ENCODE measurements at places on chromosomes 6 and 20. TPM values are rescaled to one million over a fixed set of nuclear protein-coding genes. Genes with fewer than 3 reads are reported as not detected.

FAM83B gene
- not detected for total RNA-seq

DNA sequence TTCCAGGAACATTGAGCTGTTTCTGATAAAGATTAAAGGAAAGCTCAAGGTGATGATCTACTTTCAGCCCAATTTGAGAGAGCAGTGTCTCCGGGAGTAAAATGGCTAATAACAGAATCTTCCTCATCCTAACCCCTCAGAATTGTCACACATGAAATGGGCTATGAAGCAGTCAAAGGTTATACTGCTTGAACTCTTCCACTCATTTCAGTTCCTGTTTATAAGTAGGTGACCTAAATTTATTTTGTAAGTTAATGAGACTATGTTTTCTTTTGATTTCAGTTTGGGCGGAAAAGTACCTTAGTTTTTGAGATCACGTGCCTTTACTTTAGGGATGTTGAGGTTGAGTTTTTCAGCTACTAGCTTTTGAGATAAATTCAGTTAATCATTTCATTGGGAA lies 47.2 kb downstream of the QKI start:
- DNase-seq, result no peak

GRCh38 chr6:25057111-25057905 lies 121.5 kb upstream of the RIPOR2 start:
- DNase-seq, result no peak

GRCh38 chr6:152680879-152681517 lies 16.7 kb upstream of the MYCT1 start:
- DNase-seq, result no peak

DNA sequence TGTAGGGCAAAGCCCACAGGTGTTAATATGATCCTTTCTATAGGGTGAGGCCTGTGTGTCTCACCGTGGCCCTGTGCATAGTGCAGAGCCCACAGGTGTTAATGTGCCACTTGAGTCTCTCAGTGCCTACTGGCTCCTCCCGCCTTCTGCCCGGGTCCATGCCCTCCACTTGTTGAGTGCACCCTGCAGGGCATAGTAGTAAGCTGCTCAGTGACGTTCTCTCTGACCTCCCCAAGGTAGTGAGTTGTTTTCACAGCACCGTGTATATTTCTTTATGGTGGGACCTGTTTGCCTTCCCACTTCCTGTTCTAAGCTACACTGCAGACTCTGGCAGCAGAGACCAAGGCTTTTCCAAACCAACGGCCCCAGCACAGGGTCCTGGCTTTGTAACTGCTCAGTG lies 64.5 kb upstream of the SLC22A1 start:
- no peak for DNase-seq

- no peak for DNase-seq
Measured at GRCh38 chr6:46935687-46936086, 13.9 kb upstream of the ADGRF5 start.

- no peak for DNase-seq
Measured at GRCh38 chr6:1482381-1483166, 93.2 kb downstream of the FOXF2 start.

DNA sequence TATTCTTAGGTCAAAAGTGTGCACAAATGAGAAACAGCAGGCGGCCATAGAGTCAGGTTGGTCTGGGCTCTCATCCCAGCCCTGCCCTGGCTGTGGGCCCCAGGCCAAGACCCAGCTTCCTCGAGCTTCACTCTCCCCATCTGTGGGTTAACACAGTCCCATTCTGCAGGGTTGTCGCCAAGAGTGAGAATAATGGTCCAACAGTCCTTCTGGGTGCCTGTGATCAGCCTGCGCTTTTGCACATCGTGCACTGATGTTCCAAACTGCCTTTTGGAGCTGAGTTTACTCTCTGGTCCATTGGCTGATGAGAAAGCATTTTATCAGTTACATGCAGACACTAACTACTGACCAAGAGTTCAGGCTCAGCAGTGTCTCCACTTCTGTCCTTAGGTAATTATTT lies 82.6 kb downstream of the INSM1 start:
- DNase-seq, result peak; percentile 53

ZNF334 gene
- 0.30 TPM for total RNA-seq

MCHR2 gene
- total RNA-seq, result not detected

GRCh38 chr6:130517444-130517931 lies 151.7 kb downstream of the TMEM200A start:
- no peak for DNase-seq

DLK2 gene
- total RNA-seq, result 1.5 TPM

SLCO4A1 gene
- 23.0 TPM for total RNA-seq

KIAA1755 gene
- total RNA-seq, result 1.2 TPM

GRCh38 chr20:37276494-37277252 lies 12.8 kb upstream of the MANBAL start:
- peak; percentile 71 for DNase-seq

GRCh38 chr6:97423190-97423589 lies 140.2 kb upstream of the MMS22L start:
- no peak for DNase-seq

GRCh38 chr6:167112421-167112820 lies 10.5 kb upstream of the CCR6 start:
- no peak for DNase-seq

ATAT1 gene
- total RNA-seq, result 0.16 TPM

GRCh38 chr20:48463916-48464315 lies 363.9 kb downstream of the PREX1 start:
- peak; percentile 68 for DNase-seq

GRCh38 chr20:37415118-37416085 lies 69.5 kb downstream of the SRC start:
- DNase-seq, result no peak

DNA sequence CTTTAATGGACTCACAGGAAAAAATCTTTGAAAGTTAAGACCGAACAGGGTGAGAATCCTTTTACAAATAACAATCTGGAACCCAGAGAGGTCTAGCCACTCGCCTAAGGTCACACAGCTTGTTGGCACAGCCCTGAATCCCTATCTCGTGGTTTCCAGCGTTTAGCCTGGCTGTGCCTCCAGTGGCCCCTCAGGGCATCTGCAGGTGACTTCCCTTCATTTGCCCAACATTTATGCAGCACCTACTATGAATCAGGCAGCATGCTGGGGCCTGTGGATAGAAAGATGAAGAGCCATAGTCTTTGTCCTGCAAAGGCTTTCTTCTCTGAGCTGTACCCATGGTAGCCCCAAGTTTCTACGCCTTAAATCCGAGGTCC lies 2.6 kb upstream of the NR2E1 start:
- DNase-seq, result no peak

GRCh38 chr6:164916087-164916486 lies 393.3 kb downstream of the C6orf118 start:
- DNase-seq, result no peak

GRCh38 chr6:128483472-128484135 lies 36.8 kb downstream of the PTPRK start:
- DNase-seq, result no peak

LPA gene
- total RNA-seq, result not detected

GRCh38 chr20:51569815-51570738 lies 27.6 kb upstream of the NFATC2 start:
- DNase-seq, result peak; percentile 40

DNA sequence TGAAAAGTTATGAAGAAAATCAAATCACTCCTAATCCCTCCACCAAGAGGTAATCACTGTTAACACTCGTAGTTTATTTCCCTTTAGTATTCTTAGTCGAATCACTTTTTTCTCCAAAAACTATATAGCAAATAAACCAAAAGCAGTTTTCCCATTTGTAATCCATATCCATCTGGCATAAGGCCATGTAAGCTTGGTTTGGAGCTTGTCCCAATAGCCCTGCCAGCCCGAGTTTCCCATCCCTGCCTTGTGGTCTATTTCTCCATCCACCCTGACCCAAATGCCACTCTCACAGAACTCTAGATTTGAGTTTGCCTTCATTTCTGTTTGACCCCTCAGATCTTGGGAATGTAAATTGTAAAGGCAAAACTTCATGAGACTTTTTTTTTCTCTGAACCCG lies 71.8 kb upstream of the DSP start:
- no peak for DNase-seq

SPO11 gene
- not detected for total RNA-seq

DNA sequence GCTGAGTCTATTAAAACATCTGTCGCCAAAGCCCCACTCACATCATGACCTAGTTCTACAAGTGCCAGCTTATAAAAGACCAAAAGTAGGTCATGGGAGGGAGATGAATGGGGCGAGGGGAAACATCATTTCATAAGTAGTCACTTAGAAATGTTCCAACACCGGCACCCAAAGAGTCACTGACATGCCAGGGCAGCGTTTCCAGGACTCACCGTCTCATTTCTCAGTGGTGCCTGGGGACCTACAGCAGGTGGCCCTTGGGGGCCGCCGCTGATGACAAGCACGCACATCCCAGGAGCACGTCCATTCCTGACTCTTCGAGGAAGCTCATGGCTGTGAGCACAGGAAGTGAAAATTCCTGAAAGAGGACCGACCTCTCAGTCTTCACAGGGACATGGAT lies 260.4 kb downstream of the CDH4 start:
- DNase-seq, result no peak

- no peak for DNase-seq
Measured at GRCh38 chr6:76342611-76343160, 270.2 kb upstream of the IMPG1 start.

GRCh38 chr6:158761746-158762145 lies 57.4 kb downstream of the EZR start:
- no peak for DNase-seq

XRN2 gene
- 79.9 TPM for total RNA-seq

GMPR gene
- 9.9 TPM for total RNA-seq

GRCh38 chr6:134394208-134394607 lies 76.3 kb upstream of the SGK1 start:
- no peak for DNase-seq

APCDD1L gene
- not detected for total RNA-seq

GRCh38 chr20:41299899-41300298 lies 17.6 kb downstream of the ZHX3 start:
- no peak for DNase-seq

DNA sequence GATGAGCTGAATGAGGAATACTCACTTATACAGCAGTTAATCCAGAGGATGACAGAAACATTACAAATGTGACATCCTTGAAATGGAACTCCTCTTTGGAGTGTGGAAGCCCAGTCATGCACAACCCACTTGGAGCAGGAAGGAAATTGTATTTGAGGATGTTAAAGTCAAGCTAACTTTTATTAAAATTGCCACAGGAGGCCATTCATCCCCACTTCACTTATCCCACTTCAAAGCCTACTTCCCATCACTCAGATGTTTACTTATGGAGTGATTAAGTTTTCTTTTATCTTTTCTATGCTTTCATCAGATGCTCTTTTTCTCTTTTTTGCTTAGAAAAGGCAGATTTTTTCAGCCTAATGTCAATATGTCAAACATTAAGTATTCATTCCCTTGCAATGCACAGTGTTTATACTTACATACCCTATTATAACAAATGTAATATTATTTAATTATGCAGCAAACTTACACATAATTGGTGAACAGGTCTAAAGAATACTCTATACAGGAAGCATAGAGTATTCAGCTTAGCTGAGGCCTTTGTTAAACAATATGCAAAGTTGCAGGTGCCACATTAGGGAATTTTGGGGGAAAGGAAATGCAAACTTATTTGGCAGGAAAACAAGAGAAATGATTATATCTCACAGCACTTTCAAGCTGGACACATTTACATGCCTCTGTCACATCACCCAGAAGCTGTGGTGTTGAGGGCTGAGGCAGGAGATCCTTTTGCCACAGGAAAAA lies 148.9 kb downstream of the KHDC1L start:
- no peak for DNase-seq

DNA sequence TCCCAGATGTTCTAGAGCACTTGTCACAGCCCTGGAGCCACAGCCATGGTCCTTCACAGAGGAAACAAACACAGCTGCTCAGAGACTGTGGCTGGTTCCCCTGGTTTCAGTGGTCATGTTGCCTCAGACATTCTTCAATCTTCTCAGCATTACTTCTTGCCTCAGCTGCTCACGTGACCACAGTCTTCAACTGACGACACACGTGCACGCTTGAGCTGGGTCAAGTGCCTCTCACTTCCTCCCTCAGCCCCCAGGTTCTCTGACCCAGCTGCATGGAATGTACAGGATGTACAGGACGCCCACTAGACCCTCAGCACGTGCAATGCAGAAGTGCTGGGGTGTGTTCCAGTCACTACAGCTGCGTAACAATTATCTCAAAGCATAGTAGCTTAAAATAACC lies 159.8 kb upstream of the GGTLC1 start:
- no peak for DNase-seq

ASXL1 gene
- 39.8 TPM for total RNA-seq

DNA sequence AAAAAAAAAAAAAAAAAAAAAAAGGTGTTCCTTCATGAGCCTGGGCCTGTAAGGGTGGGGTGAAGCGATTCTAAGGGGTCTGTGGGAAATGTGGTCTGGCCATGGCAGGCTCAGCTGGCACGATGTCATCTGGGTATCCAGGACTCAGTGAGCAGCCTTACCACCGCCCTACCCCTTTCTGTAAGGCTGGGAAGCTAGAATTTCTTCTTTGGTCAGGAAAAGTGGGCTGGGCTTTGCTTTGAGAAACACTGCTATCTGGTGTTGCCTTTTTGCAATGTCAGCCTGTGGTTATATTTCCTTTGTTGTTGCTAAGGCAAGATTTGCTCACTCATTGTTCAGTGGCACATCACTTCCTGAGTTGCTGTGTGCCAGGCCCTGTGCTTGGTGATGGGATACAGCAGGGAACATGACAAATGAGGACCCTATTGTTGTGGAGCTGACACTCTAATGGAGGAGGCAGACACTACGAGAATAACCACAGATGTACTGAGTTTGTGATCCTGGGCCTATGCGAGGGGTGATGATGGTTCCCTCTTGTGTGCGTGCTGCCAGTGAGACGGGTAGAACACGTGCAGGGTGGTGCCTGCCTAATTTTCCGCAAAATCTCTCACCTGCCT lies 45.9 kb upstream of the ZNFX1 start:
- peak; percentile 61 for DNase-seq

- DNase-seq, result peak; percentile 81
Measured at GRCh38 chr6:17971128-17972073, 16.0 kb downstream of the KIF13A start.

ABHD16B gene
- total RNA-seq, result not detected

LGSN gene
- total RNA-seq, result not detected

- no peak for DNase-seq
Measured at GRCh38 chr6:169164451-169164850, 89.2 kb downstream of the THBS2 start.

DNA sequence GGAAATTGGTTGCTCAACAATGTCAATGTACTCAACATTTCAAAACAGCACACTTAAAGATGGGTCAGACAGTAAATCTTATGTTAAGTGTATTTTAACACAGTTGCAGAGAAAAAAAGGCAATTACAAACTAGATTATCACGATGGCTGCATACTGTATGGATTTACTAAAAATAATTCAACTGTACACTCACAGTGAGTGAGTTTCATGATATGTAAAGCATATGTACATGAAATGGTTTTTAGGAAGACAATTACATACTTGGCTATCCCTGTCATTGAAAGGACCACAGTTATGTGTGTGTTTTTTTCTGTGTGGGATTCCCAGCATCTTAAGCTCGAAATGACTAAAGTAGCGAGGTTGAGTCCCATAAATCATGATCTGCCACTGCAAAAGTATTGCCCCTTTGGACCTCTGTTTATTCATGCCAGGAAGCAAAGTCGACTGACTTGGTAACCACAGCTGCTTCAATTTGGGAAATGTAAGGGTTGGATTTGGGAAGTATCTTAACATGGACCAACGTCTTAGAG lies 5.5 kb upstream of the SALL4 start:
- DNase-seq, result no peak
